ENCODE measurements at places on chromosomes 16 and 17.

GRCh38 chr16:4019371-4019791, 96.9 kb downstream of the ADCY9 start:
- DNase-seq = no peak
- H3K36me3 ChIP-seq = no peaks in the 10 kb centered on the region
- no peaks in the 10 kb centered on the region for H3K27me3 ChIP-seq
- peaks cover 4% of the 10 kb centered on the region for H3K4me1 ChIP-seq

DNA sequence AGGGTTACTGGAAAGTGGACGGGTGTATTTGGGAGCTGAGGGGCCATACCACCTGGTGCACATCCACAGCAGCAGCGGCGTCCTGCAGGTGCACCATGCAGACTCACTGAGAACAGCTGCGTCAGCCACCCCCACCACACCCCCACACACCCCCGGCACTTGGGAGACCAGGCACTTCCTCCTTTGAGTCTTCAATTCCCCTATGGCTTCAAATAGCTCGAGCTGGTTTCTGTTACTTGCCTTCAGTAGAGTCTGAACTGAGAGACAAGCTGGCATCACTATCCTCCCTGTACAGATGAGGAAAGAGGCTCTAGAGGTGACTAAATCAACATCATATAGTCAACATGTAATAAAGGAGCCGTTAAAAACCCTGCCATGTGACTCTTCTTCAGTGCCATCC, 15.4 kb downstream of the CUEDC1 start:
- no peaks in the 10 kb centered on the region for H3K36me3 ChIP-seq
- no peaks in the 10 kb centered on the region for H3K27me3 ChIP-seq
- H3K4me3 ChIP-seq = no peak overlapping the region
- H3K27ac ChIP-seq = peak overlapping the region; percentile 44
- no peak for DNase-seq

DNA sequence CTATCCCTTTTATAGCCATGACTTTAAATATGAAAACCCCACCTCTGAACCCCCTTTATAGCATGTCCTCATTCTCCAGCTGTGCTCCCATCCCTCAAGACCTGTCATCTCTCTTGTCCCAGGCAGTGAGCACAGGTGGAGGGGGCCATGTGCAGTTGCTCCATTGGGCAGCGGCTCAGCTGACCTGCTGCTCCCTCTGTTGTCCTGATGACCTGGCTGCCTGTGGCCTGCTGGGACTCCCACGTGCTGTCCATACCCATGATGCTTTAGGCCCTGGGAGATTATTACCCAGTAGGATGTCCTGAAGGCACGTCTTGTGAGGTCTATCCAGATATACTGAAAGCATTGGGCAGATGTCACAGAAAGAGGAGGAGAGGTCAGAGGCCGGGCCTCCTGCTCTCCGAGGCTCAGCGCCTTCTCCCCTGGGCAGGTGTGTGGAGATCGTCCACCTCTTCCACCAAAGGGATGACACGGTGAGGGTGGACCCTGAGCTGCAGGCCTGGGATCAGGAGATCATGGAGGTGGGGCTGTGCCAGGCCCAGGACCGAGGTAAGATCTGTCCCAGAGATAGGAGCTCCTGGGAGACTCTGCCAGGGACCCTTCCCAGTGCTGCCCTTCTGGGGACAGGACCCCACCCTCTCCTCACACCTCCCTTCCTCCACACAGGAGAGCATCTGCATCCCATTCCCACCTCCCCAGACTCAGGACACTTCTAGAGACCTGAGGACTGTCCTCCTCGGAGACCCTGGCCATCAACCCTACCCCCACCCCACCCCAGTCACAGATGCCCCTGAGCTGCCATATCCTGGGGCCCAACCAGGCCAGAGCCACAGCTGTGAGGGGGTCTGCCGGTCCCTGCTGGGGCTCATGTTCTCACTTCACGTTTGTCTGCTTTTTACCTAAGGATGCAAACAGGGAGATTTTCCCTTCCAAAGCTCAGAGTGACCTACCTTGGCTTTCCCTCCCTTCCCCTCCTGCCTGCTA, 58.0 kb downstream of the GOSR1 start:
- no peaks in the 10 kb centered on the region for H3K4me1 ChIP-seq
- DNase-seq = no peak
- H3K36me3 ChIP-seq = peaks cover 4% of the 10 kb centered on the region
- H3K4me3 ChIP-seq = no peak overlapping the region
- H3K27me3 ChIP-seq = no peaks in the 10 kb centered on the region

DNA sequence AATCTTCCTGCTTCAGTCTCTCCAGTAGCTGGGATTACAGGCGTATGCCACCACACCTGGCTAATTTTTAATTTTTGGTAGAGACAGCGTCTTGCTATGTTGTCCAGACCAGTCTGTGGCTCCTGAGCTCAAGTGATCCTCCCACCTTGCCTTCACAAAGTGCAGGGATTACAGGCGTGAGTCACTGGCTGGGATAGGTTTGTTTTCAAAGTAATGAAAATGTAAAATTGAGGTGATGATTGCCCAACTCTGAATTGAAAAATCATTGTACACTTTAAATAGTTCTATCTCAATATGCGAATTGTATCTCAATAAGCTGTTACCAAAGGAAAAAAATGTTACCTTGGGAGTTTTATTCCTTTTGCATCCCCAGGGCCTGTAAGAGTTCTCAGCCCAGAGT, 1.2 kb upstream of the AMFR start:
- peaks cover 32% of the 10 kb centered on the region for H3K4me1 ChIP-seq
- DNase-seq = no peak
- H3K36me3 ChIP-seq = peaks cover 23% of the 10 kb centered on the region
- H3K27ac ChIP-seq = no peak overlapping the region
- H3K4me3 ChIP-seq = no peak overlapping the region

DNA sequence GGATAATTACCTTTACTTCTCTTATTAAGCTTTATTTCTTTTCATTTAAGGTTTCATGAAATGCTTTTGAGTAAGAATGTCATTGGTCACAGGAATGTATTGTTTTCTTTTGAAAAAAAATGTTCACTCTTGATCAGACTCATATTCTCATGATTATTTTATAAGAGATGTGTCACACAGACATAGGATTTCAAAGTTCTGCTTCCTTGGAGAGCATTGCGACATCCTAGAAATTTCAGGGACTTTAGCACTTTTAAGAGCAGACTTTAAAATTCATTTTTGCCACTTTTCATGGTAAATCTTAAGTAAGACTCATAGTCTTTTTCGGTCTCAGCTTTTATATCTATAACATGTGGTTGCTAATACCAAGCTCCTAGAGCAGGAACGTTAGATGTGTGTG, 314.7 kb downstream of the CDH8 start:
- no peak overlapping the region for H3K27ac ChIP-seq
- H3K36me3 ChIP-seq = no peaks in the 10 kb centered on the region
- H3K27me3 ChIP-seq = no peaks in the 10 kb centered on the region
- H3K4me1 ChIP-seq = no peaks in the 10 kb centered on the region

GRCh38 chr16:78748220-78748929, 648.9 kb downstream of the WWOX start:
- no peaks in the 10 kb centered on the region for H3K36me3 ChIP-seq
- no peak overlapping the region for H3K27ac ChIP-seq
- no peaks in the 10 kb centered on the region for H3K27me3 ChIP-seq
- peaks cover 3% of the 10 kb centered on the region for H3K4me1 ChIP-seq

DNA sequence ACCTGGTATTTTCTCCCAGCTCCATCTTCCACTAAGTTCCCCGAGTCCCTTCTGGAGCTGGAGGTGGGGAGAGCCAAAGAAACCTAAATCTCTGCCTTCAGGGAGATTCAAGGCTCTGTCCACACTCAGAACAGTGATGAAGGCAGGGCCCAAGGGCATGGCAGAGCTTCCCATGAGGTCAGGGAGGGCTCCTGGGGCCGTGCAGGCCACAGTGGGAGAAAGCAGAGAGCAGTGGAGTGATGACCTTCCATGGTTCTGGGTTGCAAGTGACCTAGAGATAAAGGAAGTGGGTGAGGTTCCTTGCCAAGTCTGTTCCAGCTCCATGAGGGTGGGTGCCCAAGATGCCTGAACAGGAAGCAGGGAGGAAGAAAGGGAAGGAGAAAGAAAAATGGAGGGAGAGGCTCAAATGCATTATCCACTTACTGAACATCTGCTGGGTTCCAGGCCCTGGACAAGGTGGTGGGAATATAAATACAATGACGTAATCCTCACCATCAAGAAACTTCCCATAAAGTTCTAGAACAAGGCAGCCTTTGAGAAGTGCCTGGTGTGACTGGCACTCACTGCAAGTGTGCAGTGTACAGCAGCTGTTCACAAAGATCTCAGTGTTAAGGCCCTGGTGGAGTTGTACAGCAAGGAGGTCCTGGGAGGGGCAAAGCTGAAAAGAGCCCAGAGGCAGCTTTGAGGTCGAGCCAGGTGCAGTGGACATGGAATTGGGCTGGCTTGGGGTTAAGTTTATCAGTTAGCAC, 13.3 kb downstream of the TBKBP1 start:
- no peak overlapping the region for H3K27ac ChIP-seq
- H3K4me3 ChIP-seq = no peak overlapping the region
- H3K36me3 ChIP-seq = peaks cover 6% of the 10 kb centered on the region
- DNase-seq = no peak

GRCh38 chr16:60655514-60656153, 1380.6 kb downstream of the CDH8 start:
- no peaks in the 10 kb centered on the region for H3K27me3 ChIP-seq
- no peak for DNase-seq
- no peaks in the 10 kb centered on the region for H3K4me1 ChIP-seq
- no peak overlapping the region for H3K27ac ChIP-seq
- no peak overlapping the region for H3K4me3 ChIP-seq

DNA sequence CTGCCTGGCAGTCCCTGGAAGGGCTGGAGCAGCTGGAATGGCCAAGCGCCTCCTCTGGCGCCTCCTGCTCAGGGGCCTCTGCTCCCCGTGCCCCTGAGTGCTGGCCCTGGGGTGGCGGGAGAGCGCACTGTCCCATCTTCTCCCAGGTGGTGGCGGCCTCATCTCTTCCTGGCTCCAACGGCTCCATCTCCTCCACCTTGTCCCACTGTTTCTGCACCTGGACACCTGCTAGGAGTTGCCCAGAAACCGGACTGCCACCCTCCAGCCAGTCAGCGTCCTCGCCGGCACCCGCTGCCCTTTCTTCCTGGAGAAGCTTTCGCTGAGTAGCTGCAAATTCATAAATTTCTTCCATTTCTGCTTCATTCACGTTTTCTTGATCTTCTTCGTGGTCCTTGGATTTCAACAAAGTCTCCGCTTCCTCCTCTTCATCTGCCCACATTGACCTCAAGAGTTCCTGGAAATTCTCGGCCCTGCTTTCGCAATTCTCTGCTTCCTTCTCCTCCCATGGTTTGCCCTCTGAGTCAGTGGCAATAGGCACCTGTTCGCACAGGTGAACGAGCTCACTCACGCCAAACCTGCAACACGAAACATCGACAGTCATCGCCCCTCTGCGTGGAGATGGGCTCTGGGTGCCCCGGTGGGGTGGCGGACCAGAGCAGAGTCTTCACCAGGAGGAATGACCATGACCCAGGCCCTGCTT, 13.7 kb upstream of the NLRC3 start:
- no peaks in the 10 kb centered on the region for H3K4me1 ChIP-seq
- H3K27ac ChIP-seq = no peak overlapping the region
- DNase-seq = no peak
- no peak overlapping the region for H3K4me3 ChIP-seq

Data from heart left ventricle (tissue), 16 donors.